Mucosa of gallbladder (tissue), 1 donor: ENCODE measurements at places on chromosomes 4 and X. TPM values are rescaled to one million over a fixed set of nuclear protein-coding genes. Genes with fewer than 3 reads are reported as not detected.

DNA sequence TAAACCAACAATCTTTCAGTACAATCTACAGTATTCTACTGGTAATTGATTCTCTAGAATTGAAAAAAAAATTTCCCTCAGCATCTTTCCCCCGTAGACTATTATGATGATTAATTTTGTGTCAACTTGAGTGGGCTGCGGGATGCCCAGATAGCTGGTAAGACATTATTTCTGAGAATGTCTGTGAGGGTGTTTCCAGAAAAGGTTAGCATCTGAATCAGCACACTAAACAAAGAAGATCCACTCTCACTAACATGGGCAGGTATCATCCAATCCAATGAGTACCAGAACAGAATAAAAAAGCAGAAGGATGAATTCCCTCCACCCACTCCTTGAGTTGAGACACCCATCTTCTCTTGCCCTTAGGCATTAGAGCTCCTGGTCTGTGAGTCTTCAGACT is 186.1 kb upstream of the MAB21L2 start:
- DNase-seq = no peak

The IL1RAPL2 gene
- 0.35 TPM for total RNA-seq

- DNase-seq = no peak
Observed at GRCh38 chr4:140955641-140956040, 177.6 kb downstream of the RNF150 start.

- no peak for DNase-seq
Observed at GRCh38 chr4:78553529-78554060, 2.0 kb downstream of the ANXA3 start.

GRCh38 chr4:68905939-68906779 is 45.4 kb downstream of the UGT2A3 start:
- DNase-seq = peak; percentile 70

DNA sequence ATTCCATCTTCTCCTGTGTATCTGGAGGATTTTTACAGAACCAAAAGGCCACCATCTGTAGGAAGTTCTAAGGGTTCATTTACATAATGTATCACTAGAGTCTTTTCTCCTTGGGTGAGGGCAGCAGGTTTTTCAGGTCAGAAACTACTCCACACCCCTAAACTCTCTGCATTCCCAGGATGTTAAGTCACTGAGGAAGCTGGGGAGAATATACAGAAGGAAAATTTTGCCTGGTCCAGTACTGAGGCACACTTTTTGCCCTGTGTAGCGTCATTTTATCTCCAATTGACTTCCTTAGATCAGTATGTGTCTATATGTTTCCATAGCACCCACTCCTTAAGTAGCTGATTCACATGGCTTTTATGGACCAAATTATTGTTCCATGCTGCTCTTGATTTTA is 17.0 kb downstream of the XKRX start:
- no peak for DNase-seq

- no peak for DNase-seq
Observed at GRCh38 chr4:108902769-108903168, 139.9 kb upstream of the ETNPPL start.

The TMEM175 gene
- total RNA-seq = 48.8 TPM

- no peak for DNase-seq
Observed at GRCh38 chr4:39043058-39043860, 11.1 kb upstream of the TMEM156 start.

The HPSE gene
- total RNA-seq = 5.9 TPM

The XG gene
- total RNA-seq = 3.9 TPM

- no peak for DNase-seq
Observed at GRCh38 chr4:23266401-23266800, 573.7 kb downstream of the GBA3 start.

DNA sequence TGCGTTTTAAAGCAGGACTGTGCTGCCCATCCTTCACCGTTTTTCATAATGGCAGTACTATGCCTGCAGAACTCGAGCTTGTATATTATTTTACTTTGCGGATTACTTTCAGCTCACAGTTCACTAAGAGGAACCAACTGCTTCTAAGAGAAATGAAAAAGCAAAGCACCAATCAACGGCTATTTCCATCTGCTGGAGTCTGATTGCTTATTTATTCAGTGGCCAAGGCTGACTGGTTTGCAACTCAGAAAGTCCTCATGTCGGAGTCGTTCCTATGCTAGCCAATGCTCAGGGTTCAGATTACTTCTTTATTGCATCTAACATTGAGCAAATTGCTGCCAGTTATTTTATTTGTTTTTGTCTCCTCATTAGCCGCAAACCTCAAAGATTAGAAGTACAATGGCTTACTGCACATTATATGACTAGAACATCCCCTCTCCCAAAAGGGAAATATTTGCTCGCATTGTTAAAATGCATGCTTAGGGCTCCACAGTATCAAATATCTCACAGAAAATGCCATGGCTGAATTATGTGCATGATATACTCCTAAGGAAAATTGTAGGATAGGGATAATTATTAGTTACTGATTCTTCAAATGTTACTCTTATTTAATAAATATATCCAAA is 1628.2 kb upstream of the ADGRL3 start:
- DNase-seq = no peak

The SORBS2 gene
- 184 TPM for total RNA-seq

GRCh38 chr4:67785528-67785927 is 31.3 kb upstream of the GNRHR start:
- no peak for DNase-seq

GRCh38 chr4:153151535-153152455 is 52.4 kb upstream of the TRIM2 start:
- peak; percentile 89 for DNase-seq

The HDX gene
- total RNA-seq = 6.0 TPM
